Cardiac muscle cell (in vitro differentiated cells and primary cell): ENCODE measurements at places on chromosomes 5 and 9. TPM values are rescaled to one million over a fixed set of nuclear protein-coding genes. Genes with fewer than 3 reads are reported as not detected.

The IFNA2 gene
- not detected in 2 replicates for polyA plus RNA-seq

The SLC25A2 gene
- polyA plus RNA-seq, result not detected in 2 replicates

The SNCB gene
- polyA plus RNA-seq, result 0.79 and 3.0 TPM in 2 replicates

The TMEM215 gene
- not detected in 2 replicates for polyA plus RNA-seq

The CXCL14 gene
- 1.1 and 1.9 TPM in 2 replicates for polyA plus RNA-seq

The RLN1 gene
- 0.26 and 1.7 TPM in 2 replicates for polyA plus RNA-seq

The SCGB3A1 gene
- 0.56 TPM in 1 of 2 replicates, not detected in the other for polyA plus RNA-seq
